ENCODE measurements at places on chromosomes 3 and 15. TPM values are rescaled to one million over a fixed set of nuclear protein-coding genes. Genes with fewer than 3 reads are reported as not detected.
A peak's percentile ranks its signal among the peaks of the same experiment; 100 is the strongest.

The SAMD7 gene
- not detected for total RNA-seq

The CD200R1L gene
- total RNA-seq: not detected

DNA sequence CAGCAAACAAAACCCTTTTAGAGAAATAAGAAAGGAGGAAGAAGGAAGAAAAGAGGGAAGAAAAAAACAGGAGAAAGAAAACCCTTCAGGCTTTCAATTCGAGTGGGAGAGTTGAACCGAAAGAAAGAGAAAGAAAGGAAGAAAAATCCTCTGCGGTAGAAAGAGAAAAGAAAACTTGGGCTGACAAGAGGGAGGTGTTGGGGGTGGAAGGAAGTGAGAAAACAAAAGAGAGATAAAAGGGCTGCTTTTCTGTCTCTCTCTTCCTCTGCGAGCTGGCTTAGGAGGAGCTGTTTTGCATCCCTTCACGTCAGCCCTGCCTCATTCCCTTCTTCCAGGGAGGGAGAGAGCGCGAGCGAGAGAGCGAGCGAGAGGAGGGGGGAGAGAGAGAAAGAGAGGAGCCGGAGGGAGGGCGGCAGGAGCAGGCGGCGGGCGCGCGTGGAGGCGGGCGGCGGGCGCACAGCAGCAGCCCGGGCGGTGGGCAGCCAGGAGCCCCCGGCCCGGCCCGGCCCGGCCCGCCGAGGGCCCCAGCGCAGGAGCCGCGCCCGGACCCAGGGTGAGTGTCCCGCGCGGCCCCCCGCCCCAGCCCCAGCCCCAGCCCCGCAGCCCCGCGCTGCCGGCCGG lies at the start of gene ZNF710:
TSS of gene ZNF710 (plus strand) at position 263 of the 621 bp plus-strand sequence. CDS start 65,814 bp downstream, outside the sequence.
- DNase-seq: peak; percentile 44

DNA sequence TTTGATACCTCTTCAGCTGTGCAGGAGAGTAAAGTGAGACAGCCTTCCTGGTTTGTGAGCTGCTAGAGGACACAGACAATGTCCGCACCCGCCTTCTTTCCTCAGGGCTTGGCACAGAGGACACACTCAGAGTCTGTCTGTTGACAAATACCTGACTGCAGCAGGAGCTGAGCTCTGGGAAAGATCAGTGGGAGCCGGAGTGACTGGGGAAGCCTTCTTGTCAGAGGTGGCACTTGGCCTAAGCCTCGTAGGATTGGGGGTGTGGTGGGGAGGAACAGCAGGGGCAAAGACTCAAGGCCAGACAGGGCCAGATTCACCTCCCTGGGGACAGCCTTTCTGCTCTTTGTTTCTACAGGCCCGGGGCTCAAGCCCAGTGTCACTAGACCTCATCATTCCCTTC lies 3.3 kb upstream of the IL17RC start:
- no peak for DNase-seq

DNA sequence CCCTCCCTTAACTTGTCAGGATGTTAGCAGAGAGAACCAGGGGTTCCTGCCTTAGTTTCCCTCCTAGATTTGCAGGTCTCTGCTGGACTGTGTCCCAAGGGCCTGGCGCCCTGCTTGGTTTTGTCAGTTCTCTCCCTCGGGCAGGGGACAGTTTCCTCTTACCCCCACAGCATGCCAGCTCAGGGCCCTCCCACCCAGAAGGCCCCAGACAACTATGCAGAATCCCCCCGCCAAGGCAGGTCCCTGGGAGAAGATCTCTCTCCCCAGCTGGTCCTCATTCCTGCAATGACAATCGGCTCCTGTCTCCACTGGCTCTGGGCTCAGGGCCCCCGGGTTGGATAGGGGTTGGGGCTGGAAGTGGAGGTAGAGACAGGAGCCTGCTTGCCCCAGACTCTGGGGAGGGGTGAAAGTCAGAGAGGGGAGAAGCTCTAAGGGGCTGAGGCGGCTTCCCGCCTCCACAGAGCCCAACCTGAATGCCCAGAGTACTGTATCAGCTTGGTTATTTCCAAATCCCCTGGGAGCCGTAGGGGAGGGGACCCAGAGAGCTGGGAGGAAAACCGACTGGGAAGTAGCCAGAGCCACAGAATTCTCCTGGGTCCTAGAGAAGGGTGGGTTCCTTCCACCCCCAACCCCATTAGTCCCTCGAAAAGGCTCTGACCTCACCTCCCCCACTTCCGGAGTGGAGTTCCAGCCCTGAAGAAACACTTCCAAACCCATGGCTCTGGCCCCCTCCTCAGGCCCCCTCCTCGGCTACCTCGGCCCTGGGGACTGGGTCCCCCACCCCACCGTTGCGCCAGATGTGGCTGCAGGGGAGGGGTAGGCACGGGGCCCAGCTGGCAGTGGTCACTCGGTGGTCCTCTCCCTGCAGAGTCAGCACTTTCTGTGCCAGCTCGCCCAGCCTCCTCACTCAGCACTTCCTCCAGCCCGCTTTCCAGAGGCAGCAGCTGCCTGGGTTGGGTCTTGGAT lies 3.8 kb upstream of the LOXL1 start:
- no peak for DNase-seq

- DNase-seq: no peak
These were observed 65.3 kb downstream of the IGF1R start for GRCh38 chr15:98713585-98714001.

DNA sequence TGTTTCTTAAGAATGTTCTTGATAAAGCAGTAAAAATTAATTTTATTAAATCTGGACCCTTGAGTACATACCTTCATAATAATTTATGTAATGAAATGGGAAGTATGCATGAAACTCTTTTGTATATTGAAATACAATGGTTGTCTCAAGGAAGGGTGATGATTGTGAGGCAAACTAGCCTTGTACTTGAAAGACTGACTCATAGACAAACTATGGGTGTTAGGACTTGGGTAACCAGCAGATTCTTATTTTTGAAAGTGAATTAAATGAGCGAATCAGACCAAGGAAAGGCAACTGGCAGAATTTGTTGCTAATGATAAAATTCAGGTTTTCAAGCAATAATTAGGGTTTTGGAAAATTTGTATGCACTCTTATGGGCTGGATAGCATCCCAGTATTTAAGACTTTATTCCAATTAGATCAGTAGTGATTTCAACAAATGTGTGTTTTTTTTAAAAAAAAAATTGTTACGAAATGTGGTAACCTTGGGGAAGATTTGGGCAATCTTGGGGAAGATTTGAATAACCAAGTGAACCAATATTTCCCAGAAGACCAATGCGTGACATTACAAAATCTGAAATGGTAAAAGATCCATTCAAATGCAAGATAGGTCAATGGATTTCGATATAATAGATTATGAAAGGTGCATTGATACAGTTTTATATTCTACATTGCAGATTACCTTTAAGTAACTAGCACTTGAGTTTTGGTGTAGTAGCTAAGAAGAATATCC lies 42.0 kb downstream of the ATP2C1 start:
- no peak for DNase-seq

DNA sequence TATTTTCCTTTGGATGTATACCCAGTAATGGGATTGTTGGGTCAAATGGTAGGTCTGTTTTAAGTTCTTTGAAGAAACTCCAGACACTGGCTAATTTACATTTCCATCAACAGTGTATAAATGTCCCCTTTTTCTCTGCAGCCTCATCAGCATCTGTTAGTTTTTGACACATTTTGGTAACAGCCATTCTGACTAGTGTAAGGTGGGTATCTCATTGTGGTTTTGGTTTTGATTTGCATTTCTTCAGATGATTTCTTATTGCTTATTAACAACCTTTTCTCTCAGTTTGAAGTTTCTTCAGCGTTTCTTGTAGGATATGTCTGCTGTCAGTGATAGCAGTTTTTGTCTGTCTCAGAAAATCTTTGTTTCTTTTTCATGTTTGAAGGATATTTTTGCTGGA lies 15.4 kb downstream of the GALK2 start:
- DNase-seq: no peak

- DNase-seq: no peak
These were observed 132.2 kb downstream of the ASB7 start for GRCh38 chr15:100734586-100734985.

The SPG11 gene
- 215 TPM for total RNA-seq

The CTXN2 gene
- total RNA-seq: not detected

DNA sequence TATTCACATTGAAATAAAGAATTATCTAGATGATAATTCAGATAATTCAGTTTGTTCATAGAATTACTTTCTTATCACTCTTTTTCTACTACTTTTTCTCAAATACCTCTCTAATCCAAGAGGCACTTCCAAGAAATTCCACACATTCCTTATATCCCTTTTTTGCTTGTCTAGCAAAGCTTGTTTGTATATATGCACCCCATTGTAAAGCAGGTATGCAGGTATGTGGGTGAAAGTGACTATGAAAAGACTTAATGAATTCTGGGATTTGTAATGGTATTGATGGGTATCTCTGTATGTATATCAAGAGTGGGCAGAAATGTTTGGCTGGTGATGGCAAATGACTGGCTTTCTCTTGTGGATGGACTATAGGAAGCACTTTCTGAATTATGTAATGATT lies 94.1 kb upstream of the FGF7 start:
- DNase-seq: no peak

The ASTE1 gene
- total RNA-seq: 34.1 TPM

The ARHGAP31 gene
- total RNA-seq: 12.9 TPM

The LYZL4 gene
- not detected for total RNA-seq

- no peak for DNase-seq
These were observed at the start of gene SLC15A2 for GRCh38 chr3:121894301-121894990. Gene SLC15A2 (plus strand): TSS chr3:121894401. CDS start chr3:121894477, 76 bp downstream.

DNA sequence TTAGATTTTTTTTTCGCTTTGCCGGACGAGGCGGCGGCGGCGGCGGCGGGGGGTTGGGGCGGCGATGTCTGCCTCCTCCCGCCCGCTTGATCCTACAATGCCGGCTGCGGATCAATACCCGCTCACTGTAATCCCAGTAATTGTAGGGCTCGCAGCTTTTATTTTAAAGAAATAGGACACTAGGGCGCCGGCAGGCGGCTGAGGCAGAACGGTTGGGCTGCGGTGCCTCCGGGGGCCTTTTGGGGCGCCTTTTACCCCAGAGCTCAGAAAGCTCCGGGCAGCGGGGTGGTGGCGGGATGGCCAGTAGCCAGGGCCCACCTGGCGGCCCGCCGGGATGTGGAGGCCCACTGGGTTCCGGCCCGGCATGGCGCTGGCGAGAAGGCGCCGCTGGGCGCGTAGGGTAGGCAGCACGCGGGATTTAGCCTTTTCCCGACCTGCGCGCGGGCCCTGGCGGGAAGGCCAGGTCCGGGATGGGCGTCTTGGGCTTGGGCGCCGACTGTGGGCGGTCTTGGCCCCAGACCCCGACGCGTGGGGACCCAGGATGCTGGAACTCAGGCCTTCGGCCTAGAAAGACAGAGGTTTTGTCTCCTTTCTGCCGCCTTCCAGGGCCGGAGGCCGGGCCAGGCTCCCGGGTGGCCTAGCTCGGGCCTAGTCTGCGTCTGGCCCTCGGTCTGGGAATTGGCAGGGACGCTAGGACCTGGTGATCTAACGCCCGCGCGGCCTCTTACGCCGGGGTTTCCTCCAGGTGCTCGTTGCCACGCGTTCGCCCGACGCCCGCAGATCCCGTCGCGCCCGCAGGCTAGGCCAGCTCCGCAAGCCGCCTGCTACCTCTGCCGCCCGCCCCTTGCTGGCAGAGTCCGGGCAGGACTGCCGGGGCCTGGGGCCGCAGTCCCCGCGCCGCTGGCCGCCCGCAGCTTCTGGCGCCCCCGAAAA lies 15.5 kb upstream of the ONECUT1 start:
- DNase-seq: no peak

DNA sequence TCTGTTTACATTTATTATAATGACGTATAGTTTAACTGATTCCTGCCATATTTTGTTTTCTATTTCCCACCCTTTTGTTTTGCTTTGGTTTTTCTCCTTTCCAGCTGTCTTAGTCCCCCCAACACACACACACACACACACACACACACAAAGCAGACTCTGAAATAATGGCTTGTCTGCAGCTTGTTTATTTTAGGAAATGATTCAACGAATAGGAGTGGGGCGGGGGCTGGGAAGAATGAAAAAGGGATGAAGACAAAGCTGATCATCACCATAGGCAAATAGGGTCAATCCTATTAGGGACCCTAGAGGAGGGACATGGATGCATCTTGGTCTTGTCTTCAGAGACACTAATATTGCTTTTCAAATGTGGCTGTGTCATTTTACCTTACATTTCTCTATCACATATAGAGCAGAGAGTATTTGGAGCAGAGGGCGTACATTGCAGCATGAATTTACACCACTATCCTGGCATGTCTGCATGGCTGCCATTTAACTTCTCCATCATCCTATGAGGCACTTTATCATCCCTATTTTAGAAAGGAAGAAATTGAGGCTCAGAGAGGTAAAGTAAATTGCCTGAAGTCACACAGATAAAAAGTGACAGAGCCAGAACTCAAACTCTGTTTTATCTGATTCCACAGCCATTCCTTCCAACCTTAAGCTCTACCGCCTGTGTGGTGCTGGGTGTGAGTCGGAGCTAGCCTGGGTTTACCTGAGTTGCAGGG lies 147.2 kb upstream of the TPM1 start:
- no peak for DNase-seq

Data from Peyer's patch (tissue), 4 donors.